Effector memory CD8-positive, alpha-beta T cell (primary cell): ENCODE measurements at places on chromosomes 16 and 17.

GRCh38 chr17:81928544-81929252 is 1.2 kb upstream of the MAFG start:
- DNase-seq, result no peak
- peaks cover 9% of the 10 kb centered on the region for H3K4me1 ChIP-seq
- peak overlapping the region; percentile 52 for H3K4me3 ChIP-seq
- peaks cover 2% of the 10 kb centered on the region for H3K27me3 ChIP-seq
- peaks cover 23% of the 10 kb centered on the region for H3K36me3 ChIP-seq

DNA sequence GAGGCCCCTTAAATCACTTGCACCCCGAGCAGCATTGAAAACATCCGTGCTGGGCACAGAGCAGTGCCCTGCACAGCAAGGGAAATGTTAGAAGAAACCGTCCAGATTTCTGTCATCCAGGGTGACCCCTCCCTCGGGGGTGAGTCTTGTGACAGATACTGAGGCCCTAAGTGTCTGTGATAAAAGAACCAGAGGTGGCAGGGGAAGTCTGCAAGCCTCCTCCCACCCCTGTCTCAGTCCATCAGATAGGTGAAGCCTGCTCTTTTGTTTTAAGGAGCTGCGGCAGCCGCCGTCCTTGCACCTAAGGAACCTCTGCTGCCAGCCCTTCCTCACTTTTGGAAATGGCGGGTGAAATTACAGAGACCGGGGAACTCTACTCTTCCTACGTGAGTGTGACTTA is 845 bp upstream of the NAT9 start:
- peaks cover 24% of the 10 kb centered on the region for H3K36me3 ChIP-seq
- DNase-seq, result no peak
- peak overlapping the region; percentile 97 for H3K27ac ChIP-seq
- H3K27me3 ChIP-seq, result no peaks in the 10 kb centered on the region

GRCh38 chr17:59124665-59125064 is 18.0 kb upstream of the TRIM37 start:
- peaks cover 8% of the 10 kb centered on the region for H3K4me1 ChIP-seq
- DNase-seq, result no peak
- peaks cover 28% of the 10 kb centered on the region for H3K36me3 ChIP-seq
- no peak overlapping the region for H3K4me3 ChIP-seq
- H3K27me3 ChIP-seq, result no peaks in the 10 kb centered on the region

- DNase-seq, result no peak
- H3K4me1 ChIP-seq, result peaks cover 22% of the 10 kb centered on the region
- peaks cover 79% of the 10 kb centered on the region for H3K36me3 ChIP-seq
- H3K27ac ChIP-seq, result no peak overlapping the region
- no peaks in the 10 kb centered on the region for H3K27me3 ChIP-seq
Measured at GRCh38 chr17:42704837-42705494, 22.6 kb downstream of the CNTNAP1 start.

- H3K27ac ChIP-seq, result no peak overlapping the region
- peaks cover 15% of the 10 kb centered on the region for H3K27me3 ChIP-seq
- H3K36me3 ChIP-seq, result no peaks in the 10 kb centered on the region
- no peak overlapping the region for H3K4me3 ChIP-seq
- H3K4me1 ChIP-seq, result no peaks in the 10 kb centered on the region
Measured at GRCh38 chr17:945672-946071, 33.9 kb downstream of the NXN start.

DNA sequence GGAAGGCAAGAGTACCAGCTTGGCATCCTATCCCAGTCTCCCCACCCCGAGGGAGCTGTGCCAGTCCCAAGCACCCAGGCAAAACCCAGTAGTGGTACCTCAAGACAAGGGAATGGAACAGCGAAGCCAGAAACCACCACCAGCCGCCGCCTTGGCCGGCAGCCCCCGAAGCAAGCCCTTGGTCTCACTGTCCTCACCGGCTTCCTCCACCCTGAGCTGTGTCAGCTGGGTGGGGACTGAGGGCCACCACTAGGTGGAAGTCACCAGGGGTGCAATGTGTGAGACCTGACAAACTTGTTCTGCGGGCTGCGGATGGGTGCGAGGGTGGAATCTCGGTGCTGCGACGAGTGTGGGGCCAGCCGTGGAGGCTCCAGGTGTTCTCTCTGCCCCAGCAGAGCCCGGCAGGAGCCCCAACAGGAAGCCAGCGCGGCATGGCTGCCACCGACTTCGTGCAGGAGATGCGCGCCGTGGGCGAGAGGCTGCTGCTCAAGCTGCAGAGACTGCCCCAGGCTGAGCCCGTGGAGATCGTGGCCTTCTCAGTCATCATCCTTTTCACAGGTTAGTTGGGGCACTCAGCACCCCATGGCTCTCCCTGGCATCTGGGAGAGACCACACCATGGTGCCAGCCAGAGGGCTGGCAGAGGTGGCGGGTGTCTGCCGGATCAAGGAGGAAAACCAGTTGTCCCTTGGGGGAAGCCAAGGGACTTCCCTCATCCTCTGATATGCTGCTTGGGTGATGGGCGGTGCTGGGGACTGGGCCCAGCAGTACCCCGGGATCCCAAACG is 6.7 kb downstream of the SMIM5 start:
- peaks cover 3% of the 10 kb centered on the region for H3K36me3 ChIP-seq
- H3K27me3 ChIP-seq, result no peaks in the 10 kb centered on the region
- H3K4me1 ChIP-seq, result no peaks in the 10 kb centered on the region
- no peak overlapping the region for H3K4me3 ChIP-seq

DNA sequence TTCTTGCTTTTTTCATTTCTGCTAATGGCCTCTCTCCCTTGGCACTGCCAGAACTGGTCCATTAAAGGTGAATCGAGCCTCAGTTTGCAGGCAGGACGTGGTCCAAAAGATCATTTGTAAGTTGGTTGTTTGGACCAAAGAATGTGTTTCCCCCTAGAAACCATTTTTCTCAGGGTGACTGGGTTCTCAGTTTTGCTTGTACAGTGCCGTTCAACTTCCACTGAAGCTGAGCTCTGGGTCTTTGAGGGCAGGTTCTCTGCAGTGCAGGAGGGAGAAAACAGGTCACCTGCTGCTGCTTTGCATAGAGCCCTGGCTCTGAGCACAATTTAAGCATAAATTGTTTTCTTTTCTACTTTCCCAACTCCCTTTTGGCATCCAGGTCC is 9.0 kb upstream of the AMZ2 start:
- H3K4me1 ChIP-seq, result peaks cover 46% of the 10 kb centered on the region
- no peaks in the 10 kb centered on the region for H3K27me3 ChIP-seq
- peak overlapping the region; percentile 100 for H3K27ac ChIP-seq
- no peak for DNase-seq
- peak overlapping the region; percentile 90 for H3K4me3 ChIP-seq

GRCh38 chr17:10186771-10187410 is 11.5 kb downstream of the GAS7 start:
- H3K36me3 ChIP-seq, result no peaks in the 10 kb centered on the region
- peaks cover 10% of the 10 kb centered on the region for H3K27me3 ChIP-seq
- no peak for DNase-seq
- no peak overlapping the region for H3K27ac ChIP-seq

DNA sequence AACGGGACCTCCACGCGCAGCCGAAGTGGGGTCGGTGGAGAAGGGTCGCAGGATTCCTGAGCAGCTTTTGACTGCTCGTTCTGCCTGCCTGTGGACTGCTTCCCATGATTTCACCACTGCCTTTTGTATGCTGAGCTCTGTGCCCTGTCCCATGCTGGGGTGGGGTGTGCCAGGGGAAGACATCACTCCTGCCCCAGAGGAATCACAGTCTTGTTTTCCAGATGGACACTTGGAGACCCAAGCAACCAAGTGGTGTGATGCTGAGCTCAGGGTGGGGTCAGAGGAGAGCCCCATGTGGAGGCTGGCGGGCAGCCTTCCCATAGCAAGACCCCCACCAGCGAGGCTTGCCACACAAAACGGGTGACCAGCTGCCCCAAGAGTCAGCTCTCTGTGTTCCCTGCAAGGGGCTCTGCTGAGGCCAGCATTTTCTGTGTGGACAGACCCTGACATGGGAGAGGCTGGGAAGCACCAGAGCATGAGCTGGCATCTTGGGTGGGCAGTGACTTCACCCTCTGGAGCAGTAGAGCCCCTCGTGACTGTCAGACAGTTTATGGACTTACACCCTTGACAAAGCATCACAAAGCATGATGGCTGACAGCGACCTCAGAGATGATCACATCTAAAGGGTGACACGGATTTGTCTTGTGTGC is 111.9 kb downstream of the GNAO1 start:
- no peak overlapping the region for H3K4me3 ChIP-seq
- no peaks in the 10 kb centered on the region for H3K36me3 ChIP-seq
- peaks cover 14% of the 10 kb centered on the region for H3K4me1 ChIP-seq
- H3K27me3 ChIP-seq, result no peaks in the 10 kb centered on the region
- H3K27ac ChIP-seq, result no peak overlapping the region
- no peak for DNase-seq

- H3K36me3 ChIP-seq, result peaks cover 10% of the 10 kb centered on the region
- peaks cover 34% of the 10 kb centered on the region for H3K4me1 ChIP-seq
- no peak overlapping the region for H3K4me3 ChIP-seq
- H3K27ac ChIP-seq, result peak overlapping the region; percentile 21
- DNase-seq, result no peak
Measured at GRCh38 chr17:45256114-45256966, 5.6 kb downstream of the SPATA32 start.

DNA sequence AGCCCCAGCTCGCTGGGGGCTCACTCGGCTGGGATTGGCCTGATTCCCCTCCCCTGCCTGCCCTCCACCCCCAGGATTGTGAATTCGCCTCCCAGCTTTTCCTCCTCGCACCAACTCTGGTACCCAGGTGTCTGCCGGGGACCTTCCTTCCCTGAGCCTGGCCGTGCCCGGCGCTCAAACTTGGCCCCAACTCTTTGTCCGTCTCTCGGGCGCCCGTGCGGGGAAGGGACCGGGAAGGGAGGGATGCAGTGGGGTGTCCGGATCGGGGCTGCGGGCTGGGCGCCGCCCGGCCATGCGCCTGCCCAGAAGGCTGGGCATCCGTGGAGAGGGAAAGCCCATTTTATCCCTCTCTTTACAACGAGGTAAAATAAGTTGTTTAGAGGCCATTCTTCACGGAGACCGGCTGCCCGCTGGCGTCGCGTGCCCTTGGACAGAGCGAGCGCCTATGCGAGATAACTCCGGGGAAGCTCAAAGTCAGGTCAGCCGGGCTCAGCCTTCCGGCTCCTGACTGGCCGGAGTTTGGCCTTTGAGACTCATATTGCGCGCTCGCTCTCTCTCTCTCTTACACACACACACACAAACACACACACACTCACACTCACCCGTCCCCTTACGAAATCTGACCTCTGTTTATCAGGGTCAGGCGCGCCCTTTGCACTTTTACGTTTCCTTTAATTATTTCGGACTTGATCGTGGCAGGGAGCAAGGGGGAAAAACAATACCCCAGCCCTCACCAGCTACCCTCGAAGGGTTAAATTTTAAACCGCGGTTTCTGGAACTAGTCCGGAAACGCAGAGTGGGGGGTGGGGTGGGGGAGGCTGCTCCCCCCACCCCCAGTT is 774 bp upstream of the MAF start:
- H3K36me3 ChIP-seq, result peaks cover 40% of the 10 kb centered on the region
- H3K4me1 ChIP-seq, result peaks cover 28% of the 10 kb centered on the region
- H3K27me3 ChIP-seq, result no peaks in the 10 kb centered on the region
- H3K27ac ChIP-seq, result peak overlapping the region; percentile 90

DNA sequence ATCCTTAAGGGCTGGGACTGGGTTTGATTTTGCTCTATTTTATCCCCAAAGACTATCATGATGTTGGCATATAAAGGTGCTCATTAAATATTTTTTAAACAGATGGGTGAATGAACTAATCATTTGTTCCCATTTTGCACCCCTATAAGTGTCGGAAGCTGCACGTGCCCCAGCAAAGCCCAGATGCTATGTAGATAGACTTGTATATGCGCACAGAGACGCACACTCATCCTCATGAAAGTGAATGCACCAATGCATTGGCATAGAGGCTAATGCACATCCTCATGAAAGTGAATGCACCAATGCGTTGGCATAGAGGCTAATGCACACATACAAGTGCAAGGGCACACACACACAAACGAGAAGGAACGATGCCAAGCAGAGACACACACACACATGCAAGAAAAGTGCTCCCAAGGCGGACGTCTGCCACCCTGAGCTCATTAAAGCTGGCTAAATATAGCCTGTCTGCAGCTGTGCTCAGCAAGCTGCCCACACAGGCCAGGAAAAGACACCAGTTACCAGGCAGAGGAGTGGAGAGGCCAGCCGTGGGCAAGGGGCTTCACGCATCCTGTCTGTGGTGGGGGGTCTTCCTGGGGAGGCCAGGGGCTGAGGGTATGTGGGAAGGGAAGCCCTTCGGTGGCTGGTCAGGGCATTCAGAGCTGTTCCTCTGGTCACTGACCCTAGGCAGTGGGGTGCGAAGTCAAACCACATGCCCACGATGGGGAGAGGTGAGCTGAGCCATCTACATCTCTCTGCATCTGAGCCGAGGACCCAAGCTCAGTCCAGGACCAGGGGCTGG is 52.6 kb downstream of the PIMREG start:
- no peak for DNase-seq
- H3K4me1 ChIP-seq, result peaks cover 12% of the 10 kb centered on the region
- H3K27ac ChIP-seq, result no peak overlapping the region
- peak overlapping the region; percentile 42 for H3K4me3 ChIP-seq

DNA sequence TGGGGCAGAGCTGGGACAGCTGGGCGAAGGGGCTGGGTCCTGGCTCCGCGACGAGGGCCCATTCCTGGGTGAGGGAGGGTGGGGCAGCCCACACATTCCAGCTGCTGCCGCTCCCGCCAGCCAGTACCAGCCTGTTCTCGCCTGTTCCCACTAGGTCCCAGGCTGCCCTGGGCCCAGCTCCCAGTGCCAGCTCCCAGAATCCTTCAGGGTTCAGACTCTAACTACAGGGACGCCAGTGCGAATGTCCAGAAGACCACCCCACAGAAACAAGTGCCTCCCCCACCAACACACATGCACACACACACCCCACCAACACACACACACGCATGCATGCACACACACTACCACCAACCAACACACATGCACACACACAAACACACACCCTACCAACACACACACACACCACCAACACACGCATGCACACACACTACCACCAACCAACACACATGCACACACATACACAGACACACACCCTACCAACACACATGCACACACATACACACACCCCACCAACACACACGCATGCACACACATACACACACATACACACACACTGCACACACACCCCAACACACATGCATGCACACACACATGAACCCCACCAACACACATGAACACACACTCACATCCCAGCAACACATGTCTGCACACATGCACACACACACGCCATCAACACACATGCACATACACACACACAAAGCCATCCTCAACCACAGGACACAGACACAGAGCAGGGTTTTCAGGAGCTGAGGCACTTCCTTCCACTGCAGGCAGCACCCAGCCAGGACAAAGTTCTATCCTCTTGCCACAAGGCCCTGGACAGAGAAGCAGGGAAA is 27.5 kb upstream of the KRT17 start:
- H3K4me1 ChIP-seq, result peaks cover 10% of the 10 kb centered on the region
- no peak overlapping the region for H3K27ac ChIP-seq
- no peak overlapping the region for H3K4me3 ChIP-seq
- no peaks in the 10 kb centered on the region for H3K36me3 ChIP-seq
- DNase-seq, result no peak
- peaks cover 7% of the 10 kb centered on the region for H3K27me3 ChIP-seq

- peaks cover under 1% of the 10 kb centered on the region for H3K36me3 ChIP-seq
- H3K27me3 ChIP-seq, result no peaks in the 10 kb centered on the region
- H3K27ac ChIP-seq, result peak overlapping the region; percentile 47
- no peak for DNase-seq
- no peak overlapping the region for H3K4me3 ChIP-seq
Measured at GRCh38 chr17:68318103-68318991, 27.1 kb downstream of the ARSG start.

- H3K27me3 ChIP-seq, result no peaks in the 10 kb centered on the region
- H3K4me3 ChIP-seq, result no peak overlapping the region
- H3K27ac ChIP-seq, result no peak overlapping the region
Measured at GRCh38 chr17:9928601-9929333, 23.7 kb upstream of the RCVRN start.

- no peaks in the 10 kb centered on the region for H3K36me3 ChIP-seq
- H3K4me3 ChIP-seq, result no peak overlapping the region
- H3K27ac ChIP-seq, result no peak overlapping the region
Measured at GRCh38 chr16:25625620-25626019, 66.1 kb upstream of the HS3ST4 start.
